ENCODE measurements at places on chromosomes 2 and 18.

GRCh38 chr2:79887747-79888374, 375.0 kb downstream of the CTNNA2 start:
- no peak for DNase-seq

GRCh38 chr2:210337159-210337558, 22.2 kb upstream of the MYL1 start:
- no peak for DNase-seq

GRCh38 chr2:230879271-230879882, 14.6 kb downstream of the ITM2C start:
- DNase-seq = no peak

GRCh38 chr2:32901313-32901712, 45.4 kb upstream of the LTBP1 start:
- no peak for DNase-seq

DNA sequence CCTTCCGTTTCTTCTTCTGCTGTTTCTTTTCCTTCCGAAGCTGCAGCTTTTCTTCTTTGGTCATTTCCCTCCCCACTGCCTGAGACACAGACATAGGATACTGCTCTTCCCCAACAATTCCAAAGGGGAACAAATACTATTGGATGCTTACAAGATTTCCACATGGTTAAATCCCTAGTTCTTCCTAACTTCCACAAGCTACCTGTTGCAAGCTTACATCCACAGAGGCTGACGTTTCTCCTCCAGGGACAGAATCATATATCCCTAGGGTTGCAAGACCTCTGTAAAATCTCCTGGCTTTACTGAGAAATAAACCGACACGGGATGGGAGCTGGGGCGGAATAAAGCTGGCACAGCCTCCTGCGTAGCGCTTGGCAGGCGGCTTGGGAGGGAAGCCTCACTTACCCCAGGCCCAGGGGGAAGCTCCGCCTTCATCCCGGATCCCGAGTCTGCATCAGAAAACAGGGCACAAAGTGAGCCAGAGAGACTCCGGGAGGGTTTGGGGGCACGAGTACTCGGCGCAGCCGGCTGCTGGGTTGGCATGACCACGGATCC, 590 bp downstream of the EIF2B4 start:
- DNase-seq = no peak

DNA sequence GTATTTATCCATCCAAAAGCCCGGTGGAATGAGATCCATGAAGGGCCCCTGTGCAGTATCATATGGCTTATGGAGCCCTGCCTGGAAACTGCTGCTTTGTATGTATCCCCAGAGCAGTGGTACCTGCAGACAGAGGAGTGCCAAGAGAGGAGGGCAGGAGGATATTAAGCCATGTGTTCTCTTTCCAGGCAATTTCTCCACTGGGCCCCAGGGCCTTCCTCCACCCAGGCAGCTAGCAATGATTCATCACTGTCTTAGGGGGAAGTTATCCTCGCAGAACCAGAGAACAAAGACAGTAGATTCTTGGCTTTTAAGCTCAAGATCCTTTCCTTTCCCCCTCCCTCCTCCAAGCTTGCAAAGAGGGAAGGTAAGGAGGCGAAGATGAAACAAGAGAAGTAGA, 98.1 kb downstream of the LRRC30 start:
- DNase-seq = no peak

GRCh38 chr2:104539649-104540048, 314.3 kb upstream of the POU3F3 start:
- no peak for DNase-seq

GRCh38 chr2:102058293-102058833, 66.6 kb downstream of the IL1R2 start:
- no peak for DNase-seq

DNA sequence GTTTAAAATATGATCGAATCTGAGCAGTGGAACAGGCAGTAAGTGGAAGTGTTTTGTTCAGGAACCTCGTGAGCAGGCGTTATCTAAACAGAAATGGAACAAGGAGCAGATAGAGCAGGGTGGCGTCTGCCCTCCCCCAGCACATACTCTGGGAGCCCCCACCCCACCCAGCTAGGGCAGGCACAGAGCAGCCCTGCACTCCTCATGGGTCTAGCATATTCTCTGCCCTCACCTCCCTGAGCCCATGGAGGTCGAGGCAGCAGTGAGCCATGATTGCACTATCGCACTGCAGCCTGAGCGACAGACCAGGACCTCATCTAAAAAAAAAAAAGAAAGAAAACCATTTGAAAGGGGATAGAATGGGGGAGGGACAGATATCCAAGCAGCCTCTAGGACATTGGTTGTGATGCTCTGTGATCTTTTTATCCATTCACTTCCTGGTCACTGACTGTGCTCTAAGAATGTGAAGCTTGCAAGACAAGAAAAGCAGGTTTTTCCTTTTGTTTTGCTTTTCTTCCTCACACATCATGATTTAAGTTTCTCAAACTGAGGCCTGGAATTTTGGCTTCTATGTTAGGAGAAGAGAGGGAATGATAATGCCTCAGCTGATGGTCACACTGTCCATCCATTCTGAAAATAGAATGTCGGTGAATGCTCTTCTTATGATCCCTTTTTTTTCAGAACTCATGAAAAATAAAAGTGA, 3.1 kb downstream of the MLPH start:
- no peak for DNase-seq

DNA sequence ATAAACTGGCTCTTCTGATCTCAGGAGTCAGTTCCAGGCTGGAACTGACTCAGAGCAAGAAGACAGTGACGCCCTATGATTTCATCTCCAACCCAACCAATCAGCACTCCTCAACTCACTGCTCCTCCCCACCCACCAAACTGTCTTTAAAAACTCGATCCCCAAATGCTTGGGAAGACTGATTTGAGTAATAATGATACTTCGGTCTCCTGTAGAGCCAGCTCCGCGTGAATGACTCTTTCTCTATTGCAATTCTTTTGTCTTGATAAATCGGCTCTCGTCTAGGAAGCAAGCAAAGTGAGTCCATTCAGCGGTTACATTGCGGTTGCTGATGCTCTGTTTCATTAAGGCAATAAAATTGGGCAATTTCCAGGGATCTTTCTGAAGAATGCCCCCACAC, 1025.3 kb upstream of the CNTNAP5 start:
- DNase-seq = no peak

GRCh38 chr2:102284611-102285010, 26.8 kb upstream of the IL1RL1 start:
- DNase-seq = no peak

- DNase-seq = no peak
These were observed 31.8 kb downstream of the PRKCE start for GRCh38 chr2:45683292-45683691.

DNA sequence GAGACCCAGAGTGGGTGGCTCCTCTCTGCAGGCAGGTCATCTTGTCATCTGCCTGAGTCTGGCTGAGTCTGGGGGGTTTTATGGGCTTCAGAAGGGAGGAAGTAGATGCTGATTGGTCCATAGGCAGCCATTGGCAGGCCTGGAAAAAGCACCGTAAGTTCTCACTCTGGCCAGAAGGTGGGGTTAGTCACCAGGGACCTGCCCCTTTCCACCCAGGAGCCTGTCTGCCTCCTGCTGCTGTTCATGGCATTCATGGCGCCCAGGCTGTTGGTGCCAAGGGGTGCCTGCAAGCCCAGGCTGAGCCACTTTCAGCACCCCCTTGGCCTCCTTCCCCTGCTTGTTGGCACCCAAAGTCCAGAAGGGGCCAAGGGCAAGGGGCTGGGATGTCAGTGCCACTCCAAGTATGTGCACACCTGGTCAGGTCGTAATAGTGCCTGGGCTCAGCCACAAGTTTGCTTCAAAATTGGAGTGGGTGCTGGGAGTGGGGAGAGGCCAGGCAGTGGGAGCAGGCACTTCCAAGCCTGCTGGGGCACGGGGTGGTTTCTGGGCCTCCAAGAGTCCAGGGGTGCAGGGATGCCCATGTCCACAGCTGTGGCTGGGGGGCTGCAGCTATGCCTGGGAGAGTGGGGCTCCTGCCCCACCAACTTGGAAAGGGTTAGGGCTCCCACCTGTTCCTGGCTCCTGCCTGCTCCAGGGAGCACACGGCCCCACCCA, 178.1 kb downstream of the FAM210A start:
- DNase-seq = no peak

GRCh38 chr18:398935-399630, 101.4 kb downstream of the COLEC12 start:
- no peak for DNase-seq

GRCh38 chr2:9974343-9974742, 22.9 kb downstream of the GRHL1 start:
- DNase-seq = no peak

GRCh38 chr2:45823723-45824206, 172.3 kb downstream of the PRKCE start:
- DNase-seq = no peak

GRCh38 chr18:8288472-8289195, 320.6 kb upstream of the RAB12 start:
- DNase-seq = no peak

DNA sequence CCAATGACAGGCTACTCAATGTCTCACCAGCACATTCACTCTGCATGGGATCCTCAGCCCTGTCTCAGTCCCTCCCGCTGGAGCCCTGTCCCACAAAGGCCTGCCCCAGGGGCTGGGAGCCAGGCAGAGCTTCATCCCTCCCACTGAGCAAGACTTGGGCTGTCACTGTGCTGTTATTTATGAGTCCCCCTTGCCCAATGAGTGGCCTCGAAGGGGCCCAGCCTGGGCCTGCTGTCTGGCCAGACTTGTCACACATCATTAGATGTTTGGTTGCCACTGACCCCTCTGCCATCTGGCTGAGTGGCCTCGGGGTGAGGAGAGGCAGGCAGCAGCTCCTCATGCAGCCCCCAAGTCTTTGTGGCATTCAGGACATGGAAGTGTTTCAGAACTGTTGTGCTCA, 330.6 kb upstream of the SKOR2 start:
- DNase-seq = no peak

GRCh38 chr2:218026676-218027425, 24.1 kb upstream of the TNS1 start:
- DNase-seq = no peak

DNA sequence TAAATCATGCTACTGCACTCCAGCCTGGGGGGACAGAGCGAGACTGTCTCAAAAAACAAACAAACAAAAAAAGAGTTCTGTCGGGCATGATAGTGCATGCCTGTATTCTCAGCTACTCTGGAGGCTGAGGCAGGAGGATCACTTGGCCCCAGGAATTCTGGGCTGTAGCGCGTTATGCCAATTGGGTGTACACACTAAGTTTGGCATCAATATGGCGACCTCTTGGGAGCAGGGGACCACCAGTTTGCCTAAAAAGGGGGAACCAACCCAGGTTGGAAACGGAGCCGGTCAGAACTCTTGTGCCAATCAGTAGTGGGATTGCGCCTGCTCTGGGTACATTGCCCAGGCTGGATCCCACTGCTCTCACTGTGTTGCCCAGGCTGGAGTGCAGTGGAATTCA, 49.7 kb downstream of the SDC1 start:
- DNase-seq = no peak

- no peak for DNase-seq
These were observed 37.8 kb downstream of the KCTD18 start for GRCh38 chr2:200471928-200472645.

DNA sequence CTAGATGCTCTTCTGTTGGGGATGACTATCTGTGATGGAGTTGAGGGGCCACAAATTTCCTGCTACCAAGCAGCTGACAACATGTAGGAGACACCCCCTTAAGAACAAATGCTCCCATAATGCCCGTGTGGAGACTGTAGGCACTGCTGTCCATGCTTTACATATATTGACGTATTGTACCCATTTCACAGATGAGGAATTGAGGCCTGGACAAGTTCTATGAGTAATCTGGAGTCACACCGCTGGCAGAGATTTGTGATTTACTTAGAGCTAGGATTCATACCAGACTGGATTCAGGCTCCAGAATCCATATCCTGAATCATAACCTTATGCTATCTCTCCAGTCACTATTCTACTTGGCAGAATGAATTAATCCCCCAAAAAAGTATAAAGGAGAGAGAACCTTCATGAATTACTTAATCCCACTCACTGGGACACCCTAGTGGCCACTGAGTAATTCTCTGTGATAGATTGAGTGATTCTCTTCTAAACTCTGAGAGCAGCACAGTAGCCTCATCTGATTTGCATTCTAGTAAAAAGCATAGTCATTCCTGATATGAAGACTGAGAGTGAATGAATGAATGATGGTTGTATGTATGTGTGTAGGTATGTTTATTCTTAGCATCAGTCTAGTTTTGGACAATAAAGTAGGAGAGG, 460.7 kb upstream of the MEIS1 start:
- DNase-seq = no peak

GRCh38 chr2:230974096-230974913, 21.6 kb upstream of the SPATA3 start:
- peak; percentile 47 for DNase-seq

- no peak for DNase-seq
These were observed 38.2 kb upstream of the ACTR3 start for GRCh38 chr2:113851640-113852039.

DNA sequence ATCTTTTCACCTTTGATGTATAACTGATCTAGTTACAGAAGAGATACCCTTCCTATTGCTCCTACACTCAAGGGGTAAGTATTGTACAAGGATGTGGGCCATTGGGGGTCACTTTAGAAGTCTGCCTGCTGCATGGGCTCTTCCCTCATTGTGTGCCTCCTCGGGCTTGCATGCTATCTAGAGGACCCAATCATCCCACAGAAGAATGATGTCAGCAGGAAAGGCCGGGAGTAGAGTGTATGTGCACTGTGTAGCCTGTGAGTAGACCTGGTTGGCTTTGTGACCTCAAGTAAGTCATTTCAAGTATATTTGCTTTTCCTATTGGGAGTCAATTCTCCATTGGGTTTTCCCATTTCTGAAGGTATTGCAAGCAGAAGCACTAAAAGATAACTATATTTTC, 129.5 kb upstream of the TRIB2 start:
- no peak for DNase-seq

- no peak for DNase-seq
These were observed 77.0 kb upstream of the ZNF532 start for GRCh38 chr18:58787536-58788149.

- DNase-seq = no peak
These were observed 66.9 kb upstream of the FZD5 start for GRCh38 chr2:207836521-207837133.

DNA sequence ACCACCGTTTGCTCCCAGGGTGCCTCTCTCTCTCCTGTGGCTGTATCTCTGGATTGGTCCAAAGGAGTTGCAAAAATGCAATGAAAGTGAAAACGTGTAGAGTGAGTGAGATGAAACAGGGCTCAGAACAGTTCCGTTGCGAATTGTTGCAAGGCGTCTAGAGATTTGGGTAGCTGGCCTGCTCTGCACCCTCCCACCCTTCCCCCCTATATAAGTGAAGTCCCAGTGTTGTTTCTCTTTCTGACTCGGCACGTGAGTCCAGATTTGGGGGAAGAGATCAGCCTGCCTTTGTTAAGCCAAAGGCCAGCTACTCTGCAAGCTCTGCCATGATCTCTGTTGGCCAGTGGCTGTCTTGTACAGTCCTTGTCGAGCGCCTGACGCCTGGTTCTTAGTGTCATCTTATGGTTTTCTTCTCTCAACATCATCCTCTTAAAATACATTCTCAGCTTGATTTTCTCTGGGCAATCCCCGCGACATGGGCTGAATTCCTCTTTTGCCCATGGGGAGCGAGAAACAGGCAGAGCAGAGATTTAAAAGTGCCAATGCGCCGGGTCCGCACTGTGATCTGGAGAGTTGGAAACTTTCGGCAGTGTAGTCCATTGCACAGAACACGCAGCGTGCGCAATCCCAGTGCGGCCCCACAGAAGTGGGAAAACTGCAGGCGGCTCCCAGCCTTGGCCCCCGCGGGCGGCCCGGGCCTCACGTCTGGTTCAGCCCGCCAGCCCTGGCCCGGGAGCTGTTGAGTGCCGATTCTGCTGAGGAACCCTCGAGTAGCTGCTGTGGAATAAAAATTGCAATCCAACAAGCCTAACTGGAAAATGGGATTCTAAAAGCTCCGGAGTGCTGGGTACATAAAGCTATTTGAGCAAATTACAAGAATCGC, 9.3 kb downstream of the MEIS1 start:
- no peak for DNase-seq

GRCh38 chr18:76927223-76927725, 104.9 kb downstream of the ZNF236 start:
- no peak for DNase-seq
